ENCODE measurements at places on chromosomes 2 and 18.

GRCh38 chr2:12083713-12084419 is 337.4 kb downstream of the LPIN1 start:
- H3K27ac ChIP-seq = no peak overlapping the region
- no peak overlapping the region for H3K4me3 ChIP-seq
- H3K36me3 ChIP-seq = no peaks in the 10 kb centered on the region
- no peak for DNase-seq
- H3K27me3 ChIP-seq = no peaks in the 10 kb centered on the region
- H3K4me1 ChIP-seq = no peaks in the 10 kb centered on the region

GRCh38 chr2:102809291-102810189 is 47.7 kb downstream of the TMEM182 start:
- peak overlapping the region; percentile 86 for H3K27ac ChIP-seq
- no peaks in the 10 kb centered on the region for H3K27me3 ChIP-seq
- DNase-seq = no peak
- H3K4me3 ChIP-seq = no peak overlapping the region
- H3K36me3 ChIP-seq = no peaks in the 10 kb centered on the region
- H3K4me1 ChIP-seq = peaks cover 62% of the 10 kb centered on the region

- DNase-seq = no peak
- no peaks in the 10 kb centered on the region for H3K4me1 ChIP-seq
- H3K4me3 ChIP-seq = no peak overlapping the region
- no peaks in the 10 kb centered on the region for H3K36me3 ChIP-seq
- H3K27ac ChIP-seq = no peak overlapping the region
These were observed 54.9 kb downstream of the IL1RL2 start for GRCh38 chr2:102241616-102242305.

DNA sequence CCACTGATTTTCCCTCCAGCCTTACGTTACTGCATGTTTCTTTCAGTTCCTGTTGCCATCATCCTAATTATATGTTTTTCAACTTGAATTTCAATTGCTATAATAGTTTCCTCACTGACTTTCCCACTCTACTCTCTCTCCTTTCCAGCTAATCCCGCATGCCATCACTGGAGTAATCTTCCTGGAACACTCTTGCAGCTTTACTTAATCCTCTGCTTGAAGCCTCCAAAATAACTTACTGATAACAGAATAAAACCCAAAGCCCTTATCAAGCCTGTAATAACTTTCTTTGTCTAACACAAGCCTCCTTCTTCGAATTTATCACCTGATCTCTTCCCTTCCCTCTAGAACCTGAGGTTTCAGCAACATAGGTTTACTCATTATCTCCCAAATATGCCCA is 237.3 kb downstream of the LTBP1 start:
- DNase-seq = no peak
- no peaks in the 10 kb centered on the region for H3K36me3 ChIP-seq
- H3K4me3 ChIP-seq = no peak overlapping the region
- H3K4me1 ChIP-seq = no peaks in the 10 kb centered on the region

- no peak overlapping the region for H3K4me3 ChIP-seq
- no peak for DNase-seq
- no peaks in the 10 kb centered on the region for H3K27me3 ChIP-seq
- H3K27ac ChIP-seq = no peak overlapping the region
- no peaks in the 10 kb centered on the region for H3K36me3 ChIP-seq
These were observed 22.4 kb downstream of the WIPF1 start for GRCh38 chr2:174575124-174575776.

DNA sequence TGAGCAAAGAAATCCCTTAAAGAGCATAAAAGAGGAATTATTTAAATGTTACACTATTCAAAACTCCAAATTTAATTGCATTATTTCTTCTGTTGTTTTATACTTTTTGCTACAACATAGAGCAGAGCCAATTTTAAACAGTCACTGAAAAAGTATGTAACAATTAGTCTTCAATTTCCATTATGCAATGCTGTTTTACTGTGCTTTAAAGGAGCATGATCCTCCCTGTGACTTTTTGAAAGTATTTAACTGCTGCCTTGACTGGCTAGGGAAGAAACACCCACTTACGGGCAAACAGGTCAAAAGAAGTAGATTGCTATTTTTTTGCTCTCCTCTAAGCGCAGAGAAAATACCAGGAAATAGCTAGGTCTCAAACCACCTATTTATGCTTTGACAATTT is 217.4 kb upstream of the GCFC2 start:
- H3K4me3 ChIP-seq = no peak overlapping the region
- H3K27me3 ChIP-seq = no peaks in the 10 kb centered on the region
- DNase-seq = no peak
- H3K36me3 ChIP-seq = no peaks in the 10 kb centered on the region
- no peaks in the 10 kb centered on the region for H3K4me1 ChIP-seq
- no peak overlapping the region for H3K27ac ChIP-seq

DNA sequence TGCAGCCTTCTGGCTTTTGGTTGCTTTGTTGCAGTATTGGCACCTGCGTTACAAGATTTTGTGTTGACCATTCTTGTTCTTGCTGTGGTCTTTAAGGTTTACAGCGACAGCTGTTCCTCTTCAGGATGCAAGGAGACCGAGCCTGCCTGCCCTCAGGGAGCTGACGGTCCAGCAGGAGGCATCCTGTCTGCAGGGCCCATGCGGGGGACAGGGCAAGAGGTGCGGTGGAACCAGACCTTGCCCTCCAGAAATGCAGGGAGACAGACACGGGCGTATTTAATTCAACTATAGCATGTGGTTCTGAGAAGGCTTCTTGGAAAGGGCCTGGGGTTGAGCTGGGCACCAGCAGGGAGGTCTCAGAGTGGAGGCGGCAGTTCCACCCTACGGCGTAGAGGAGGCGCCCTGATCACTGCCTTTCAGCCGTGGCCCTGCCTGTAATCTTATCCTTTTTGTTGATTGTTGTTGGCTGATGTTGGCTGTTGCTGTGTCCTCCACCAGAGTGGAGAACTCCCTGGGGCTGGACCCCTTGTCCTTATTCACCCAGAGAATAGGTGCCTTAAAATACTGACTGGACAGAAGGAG is 71.7 kb downstream of the HPCAL1 start:
- H3K27ac ChIP-seq = no peak overlapping the region
- no peaks in the 10 kb centered on the region for H3K4me1 ChIP-seq
- DNase-seq = no peak
- no peak overlapping the region for H3K4me3 ChIP-seq
- H3K27me3 ChIP-seq = no peaks in the 10 kb centered on the region

DNA sequence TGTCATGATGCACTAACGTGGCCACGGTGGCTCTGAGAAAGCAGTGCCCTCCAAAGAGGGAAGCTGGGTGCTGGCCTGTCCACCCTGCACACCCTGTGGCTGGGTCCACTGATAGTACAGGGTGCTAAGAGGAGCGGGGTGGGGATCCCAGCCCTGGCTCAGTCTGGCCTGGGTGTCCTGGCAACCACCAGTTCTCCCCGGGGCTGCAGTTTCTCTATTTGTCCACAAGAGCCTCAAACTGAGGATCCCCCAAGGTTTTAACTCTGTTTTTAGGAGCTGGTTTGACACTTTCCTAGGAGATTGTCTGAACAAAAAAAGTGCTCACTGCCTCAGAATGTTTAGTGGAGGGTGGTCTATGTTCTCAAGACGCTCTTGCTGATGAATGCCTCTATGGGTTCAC is 29.0 kb downstream of the EDAR start:
- H3K4me1 ChIP-seq = no peaks in the 10 kb centered on the region
- no peak overlapping the region for H3K4me3 ChIP-seq
- no peaks in the 10 kb centered on the region for H3K27me3 ChIP-seq

GRCh38 chr2:135785032-135785431 is 43.4 kb downstream of the UBXN4 start:
- no peaks in the 10 kb centered on the region for H3K27me3 ChIP-seq
- H3K4me1 ChIP-seq = no peaks in the 10 kb centered on the region
- no peak for DNase-seq
- H3K27ac ChIP-seq = no peak overlapping the region
- peaks cover 11% of the 10 kb centered on the region for H3K36me3 ChIP-seq

- no peak for DNase-seq
- H3K27me3 ChIP-seq = no peaks in the 10 kb centered on the region
- no peaks in the 10 kb centered on the region for H3K4me1 ChIP-seq
- H3K36me3 ChIP-seq = no peaks in the 10 kb centered on the region
These were observed 12.5 kb upstream of the TXNL4A start for GRCh38 chr18:80000877-80001276.

All from gastrocnemius medialis (tissue), 4 donors.